ENCODE measurements at places on chromosomes 3 and 15.

DNA sequence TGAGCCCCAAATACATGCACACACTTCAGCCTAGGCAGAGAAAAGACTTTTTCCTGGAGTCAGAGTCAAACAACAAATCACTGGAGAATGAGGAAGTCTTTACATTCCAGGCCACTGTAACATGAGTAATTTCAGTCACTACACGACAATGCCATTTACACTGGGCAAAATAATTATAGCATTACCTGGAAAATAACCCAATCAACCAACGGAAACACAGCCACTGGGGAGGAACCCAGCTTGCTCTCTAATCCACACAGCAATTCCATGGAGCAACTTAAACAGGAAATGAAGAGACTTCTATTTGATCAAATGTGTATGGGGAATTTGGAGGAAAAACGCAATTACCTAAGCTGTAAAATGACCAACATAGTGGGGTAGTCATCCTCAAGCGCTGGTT lies 15.2 kb downstream of the FSTL1 start:
- DNase-seq, result peak; percentile 49

DNA sequence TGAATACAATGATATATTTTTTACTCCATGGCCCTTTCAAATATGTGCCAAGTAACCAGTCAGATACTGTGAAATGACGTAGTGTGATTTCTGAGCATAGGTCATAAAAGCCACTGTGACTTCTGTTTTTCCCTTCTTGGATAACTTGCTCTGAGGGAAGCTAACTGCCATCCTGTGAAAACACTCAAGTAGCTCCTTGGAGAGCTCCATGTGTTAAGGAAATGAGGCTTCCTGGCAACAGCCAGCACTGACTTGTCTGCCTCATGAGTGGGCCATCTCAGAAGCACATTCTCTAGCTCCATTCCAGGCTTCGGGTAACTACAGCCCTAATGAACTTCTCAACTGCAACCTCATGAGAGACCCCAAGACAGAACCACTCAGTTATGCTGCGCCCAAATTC lies 9.5 kb upstream of the CCDC80 start:
- DNase-seq, result no peak

GRCh38 chr15:81751816-81752545 lies 293.8 kb downstream of the MEX3B start:
- no peak for DNase-seq

GRCh38 chr3:197791892-197792647 lies 1.0 kb downstream of the LRCH3 start:
- peak; percentile 56 for DNase-seq

GRCh38 chr3:66033241-66034138 lies 5.2 kb downstream of the MAGI1 start:
- no peak for DNase-seq

DNA sequence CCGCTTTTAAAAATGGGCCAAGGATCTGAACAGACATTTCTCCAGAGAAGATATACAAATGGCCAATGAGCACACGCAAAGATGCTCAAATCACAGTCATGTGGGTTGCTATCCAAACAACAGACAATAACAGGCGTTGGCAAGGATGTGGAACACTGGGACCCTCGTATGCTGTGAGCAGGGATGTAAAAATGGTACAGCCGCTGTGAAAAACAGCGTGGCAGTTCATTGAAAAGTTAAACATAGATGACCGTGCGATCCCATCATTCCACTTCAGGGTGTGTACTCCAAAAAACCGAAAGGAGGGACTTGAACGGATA lies 6.7 kb upstream of the LRRC15 start:
- peak; percentile 30 for DNase-seq

DNA sequence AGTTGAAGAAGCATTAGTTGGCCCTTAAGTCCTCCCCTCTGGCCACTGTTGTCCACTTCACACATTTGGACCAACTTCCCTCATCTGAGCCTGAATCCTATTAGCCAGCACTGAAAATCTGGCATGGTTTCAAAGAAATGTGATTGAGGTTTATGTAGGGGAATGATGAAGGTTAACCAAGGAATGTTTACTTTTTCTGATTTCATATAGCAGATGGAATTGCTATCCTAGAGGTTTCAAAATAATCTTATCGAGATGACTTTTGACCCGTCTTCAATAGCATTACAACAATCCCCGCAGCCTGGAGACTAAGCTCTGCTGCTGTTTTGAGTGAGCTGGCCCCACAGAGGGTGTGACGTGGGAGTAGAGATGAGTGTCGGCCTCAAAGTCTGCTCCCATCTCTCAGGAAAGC lies 200.8 kb upstream of the IL12A start:
- DNase-seq, result peak; percentile 23

GRCh38 chr15:100372739-100373119 lies 31.0 kb upstream of the ADAMTS17 start:
- DNase-seq, result peak; percentile 19

Data from mesendoderm (in vitro differentiated cells).